ENCODE measurements at places on chromosomes 3 and 15. TPM values are rescaled to one million over a fixed set of nuclear protein-coding genes. Genes with fewer than 3 reads are reported as not detected.

ACKR2 gene
- polyA plus RNA-seq, result 5.7 TPM

STAB1 gene
- polyA plus RNA-seq, result 91.8 TPM

DNA sequence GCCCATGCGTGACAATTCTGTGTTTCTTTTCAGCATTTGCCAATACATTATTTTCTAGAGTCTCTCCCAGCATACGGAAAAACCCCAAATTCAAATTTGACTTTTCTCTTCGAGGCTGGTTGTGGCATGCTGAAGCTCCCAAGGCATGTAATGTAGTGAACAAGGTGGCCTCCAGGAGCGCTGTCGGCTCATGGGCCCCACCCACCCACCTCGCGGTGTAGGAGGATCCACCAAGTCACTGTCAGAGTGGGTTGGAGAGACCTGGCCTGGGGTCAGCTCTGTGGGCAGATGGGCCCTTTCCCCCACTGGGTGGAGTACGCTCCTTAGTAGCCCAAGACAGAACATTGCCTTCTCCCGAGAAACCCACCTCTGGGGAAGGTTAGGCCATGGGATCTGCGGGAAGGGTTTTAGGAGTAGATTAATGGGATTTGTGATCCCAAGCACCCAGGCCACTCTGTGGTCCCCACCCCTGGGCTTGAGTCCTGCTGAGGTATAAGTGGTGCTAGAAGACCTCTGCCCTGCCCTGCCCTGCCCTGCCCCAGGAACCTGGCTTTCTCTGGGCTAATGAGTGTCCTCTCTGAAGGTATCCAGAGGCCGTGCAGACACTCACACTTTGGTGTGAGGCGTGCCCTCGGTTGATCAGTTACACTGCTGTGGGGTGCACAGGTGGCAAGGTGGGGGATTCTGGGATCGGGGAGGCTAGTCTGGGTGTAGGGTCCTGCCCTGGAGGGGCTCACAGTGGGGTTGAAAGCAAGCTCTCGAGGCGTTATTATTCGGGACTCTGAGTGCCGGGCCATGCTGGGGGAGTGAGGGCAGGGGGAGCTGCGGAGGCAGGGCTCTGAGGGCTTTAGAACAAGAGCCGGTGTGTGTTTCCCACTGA, 97.9 kb downstream of the APBA2 start:
- no peak for DNase-seq

- DNase-seq, result no peak
These were observed 432 bp upstream of the RAD54L2 start for GRCh38 chr3:51538115-51538458.

- DNase-seq, result no peak
These were observed 616.9 kb upstream of the GBE1 start for GRCh38 chr3:82378392-82378791.

Measured in urinary bladder (tissue), 4 donors.